ENCODE measurements at places on chromosomes 13 and 19.

DNA sequence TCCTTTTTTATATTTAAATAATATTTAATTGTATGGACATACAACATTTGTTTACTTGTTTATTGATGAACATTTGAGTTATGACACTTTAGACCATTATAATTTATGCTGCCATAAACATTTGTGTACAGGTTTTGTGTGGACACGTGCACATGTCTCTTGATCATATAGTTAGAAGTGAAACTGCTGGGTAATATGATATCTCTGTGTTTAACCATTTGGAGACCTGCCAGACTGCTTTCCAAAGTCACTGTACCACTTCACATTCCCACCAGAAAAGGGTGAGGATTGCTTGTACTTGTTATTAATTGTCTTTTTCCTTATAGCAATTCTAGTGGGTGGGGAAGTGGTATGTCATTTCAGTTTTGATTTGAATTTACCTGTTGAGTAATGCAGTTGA, 145.6 kb upstream of the KLHL1 start:
- DNase-seq, result no peak

DNA sequence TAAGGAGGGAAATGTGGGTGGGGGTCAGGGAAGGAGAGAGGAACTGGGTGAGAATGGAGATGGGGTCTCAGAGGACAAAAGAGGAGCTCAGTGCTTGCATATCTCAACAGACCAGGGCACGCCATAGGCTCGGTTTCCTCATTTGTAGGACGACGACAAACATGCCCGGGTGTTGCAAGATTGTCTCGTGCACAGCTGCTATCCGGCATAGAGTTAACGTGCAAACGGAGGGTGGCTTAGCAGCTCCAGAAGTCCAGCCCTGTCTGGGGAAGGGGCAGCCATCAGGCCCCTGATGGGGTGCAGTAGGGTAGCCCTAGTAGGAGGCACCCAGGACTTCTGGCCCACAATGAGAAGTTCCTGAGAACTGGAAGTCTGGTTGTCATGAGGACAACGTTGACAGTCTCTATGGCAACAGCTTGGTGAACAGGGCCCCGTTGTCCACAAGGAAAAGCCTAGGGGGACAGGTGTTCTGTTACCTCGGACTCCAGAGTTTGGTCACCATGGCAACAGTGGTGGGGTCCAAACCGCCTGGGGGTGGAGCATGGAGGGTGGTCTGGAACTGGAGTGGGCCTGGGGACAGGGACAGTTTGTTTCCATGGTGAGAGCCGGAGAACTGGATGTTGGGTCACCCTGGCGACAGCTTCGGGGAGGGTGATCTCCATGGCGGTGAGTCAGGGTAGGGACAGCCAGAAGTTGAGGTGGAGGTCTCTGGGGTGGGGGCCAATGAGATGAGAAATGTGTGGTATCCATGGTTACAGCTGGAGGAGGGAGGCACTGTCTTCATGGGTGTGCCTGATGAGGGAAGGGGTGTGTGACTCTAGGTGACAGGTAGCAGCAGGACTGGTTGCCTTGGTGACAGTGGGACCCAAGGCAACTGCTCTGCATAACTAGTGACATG, 16.8 kb downstream of the TM6SF2 start:
- DNase-seq, result no peak

- no peak for DNase-seq
These were observed 23.3 kb upstream of the CACTIN start for GRCh38 chr19:3649888-3650287.

DNA sequence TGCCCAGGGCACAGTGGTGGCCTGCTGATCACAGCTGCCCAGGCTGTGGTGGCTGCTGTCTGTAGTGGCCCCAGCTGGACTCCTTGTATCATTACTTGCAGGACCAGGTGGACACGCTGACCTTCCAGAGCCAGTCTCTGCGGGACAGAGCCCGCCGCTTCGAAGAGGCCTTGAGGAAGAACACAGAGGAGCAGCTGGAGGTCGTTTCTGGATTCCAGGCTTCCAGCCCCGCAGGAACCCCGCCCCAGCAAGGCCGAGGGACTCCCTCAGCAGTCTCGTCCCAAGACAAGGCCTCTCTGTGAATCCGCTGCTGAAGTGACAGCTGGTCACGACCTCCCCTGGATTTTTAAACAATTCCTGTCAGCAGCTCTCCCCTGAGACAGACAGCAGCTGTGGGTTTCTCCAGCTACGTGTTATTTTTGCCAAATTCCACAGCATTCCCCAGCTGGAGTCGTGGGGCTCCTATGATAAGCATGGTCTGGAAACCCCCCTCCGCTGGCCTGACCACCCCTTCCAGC, 98.3 kb downstream of the SLC7A1 start:
- no peak for DNase-seq

GRCh38 chr13:32988608-32989289, 27.5 kb upstream of the KL start:
- no peak for DNase-seq

DNA sequence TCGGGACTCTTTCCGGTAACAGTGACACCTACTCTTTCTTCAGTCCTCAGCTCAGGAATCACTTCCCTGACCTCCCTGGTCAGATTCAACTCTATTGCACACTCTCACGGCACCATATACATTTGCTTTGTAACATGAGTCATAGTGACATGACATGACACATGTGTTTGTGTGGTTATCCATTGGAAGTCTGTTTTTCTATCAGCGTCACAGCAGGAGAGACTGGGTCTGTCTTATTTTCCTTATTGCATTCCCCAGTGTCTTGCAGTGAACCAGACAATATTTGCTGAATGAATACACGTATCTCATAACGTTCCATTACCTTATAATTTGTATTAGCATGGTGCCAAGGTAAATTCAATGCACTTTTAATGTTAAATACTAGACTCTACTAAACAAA, 102.0 kb downstream of the DCLK1 start:
- no peak for DNase-seq

Data from SJSA1 (cell line).